GOT3 (cell line): ENCODE measurements at places on chromosomes 2 and 18.

DNA sequence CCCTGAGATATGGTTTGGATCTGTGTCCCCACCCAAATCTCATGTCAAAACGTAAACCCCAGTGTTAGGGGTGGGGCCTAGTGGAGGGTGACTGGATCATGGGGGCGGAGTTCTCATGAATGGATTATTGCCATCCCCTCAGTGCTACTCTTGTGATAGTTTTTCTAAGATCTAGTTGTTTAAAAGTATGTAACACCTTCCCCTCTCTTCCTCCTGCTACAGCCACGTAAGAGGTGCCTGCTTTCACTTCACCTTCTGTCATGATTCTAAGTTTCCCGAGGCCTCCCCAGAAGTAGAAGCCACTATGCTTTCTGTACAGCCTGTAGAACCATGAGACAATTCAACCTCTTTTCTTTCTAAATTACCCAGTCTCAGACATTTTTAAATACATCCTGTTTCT, 16.9 kb downstream of the PUM2 start:
- no peak for DNase-seq

GRCh38 chr2:66334237-66335029, 100.5 kb upstream of the MEIS1 start:
- no peak for DNase-seq

DNA sequence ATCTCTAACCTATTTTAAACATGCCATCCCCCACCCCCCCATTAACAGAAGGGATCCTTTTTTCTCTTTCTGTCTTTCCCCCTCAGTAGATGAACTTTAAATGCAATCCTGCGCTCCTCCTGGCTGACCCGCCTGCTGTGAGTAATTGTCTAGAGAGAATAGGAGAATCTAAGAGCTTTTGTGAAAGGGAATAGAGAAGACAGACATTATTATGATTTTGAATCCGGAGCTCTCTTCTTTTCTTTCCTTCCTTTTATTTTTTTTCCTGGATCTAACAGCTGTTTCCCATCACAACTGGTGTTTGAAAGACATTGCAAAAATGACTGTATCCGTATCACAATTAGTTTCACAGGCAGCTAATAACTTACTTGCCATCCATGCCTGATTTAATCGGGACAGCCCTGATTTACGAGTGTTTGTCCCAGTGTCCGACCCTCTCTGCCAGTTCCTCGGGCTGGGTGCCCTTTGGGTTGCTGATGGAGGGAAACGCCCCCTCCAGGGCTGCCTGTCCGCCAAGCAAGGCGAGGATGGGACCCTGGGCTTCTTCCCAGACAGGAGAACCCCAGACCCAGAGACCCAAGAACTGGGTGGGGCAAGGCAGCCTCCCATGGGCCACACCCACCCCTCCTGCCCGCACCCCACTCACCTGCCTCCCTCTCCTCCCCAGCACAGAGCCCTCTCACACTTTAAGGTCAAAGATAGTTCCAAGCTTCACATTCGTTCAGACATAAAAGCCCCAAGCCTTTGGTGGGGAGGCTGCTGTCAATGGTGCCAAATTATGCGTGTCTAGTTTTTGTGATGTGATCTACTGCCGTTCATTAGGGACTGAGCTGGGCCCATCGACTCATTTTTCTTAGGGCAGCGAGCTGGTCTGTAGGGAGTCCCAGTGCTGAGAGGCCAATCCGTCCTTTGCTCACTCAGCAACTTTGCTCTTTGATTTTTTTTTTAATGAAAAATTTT, 231.7 kb downstream of the ZNF516 start:
- no peak for DNase-seq

DNA sequence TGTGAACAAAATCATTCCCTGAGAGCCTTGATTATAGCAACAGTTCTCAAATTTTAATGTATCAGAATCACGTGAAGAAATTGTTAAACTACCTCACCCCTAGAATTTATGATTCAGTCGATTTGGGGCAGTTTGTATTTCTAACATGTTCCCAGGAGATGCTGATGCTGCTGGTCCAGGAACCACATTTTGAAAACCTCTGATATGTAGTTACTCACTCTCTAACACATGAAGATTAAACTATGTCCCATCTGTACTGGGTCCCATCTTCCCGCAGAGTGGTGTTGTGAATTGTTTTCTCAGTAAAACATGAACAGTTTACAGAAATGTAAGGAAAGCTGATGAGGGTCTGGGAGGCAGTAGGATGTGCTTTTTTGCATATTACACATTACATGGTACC, 223.1 kb downstream of the CDH20 start:
- no peak for DNase-seq

GRCh38 chr2:169221745-169222369, 140.5 kb downstream of the LRP2 start:
- no peak for DNase-seq

DNA sequence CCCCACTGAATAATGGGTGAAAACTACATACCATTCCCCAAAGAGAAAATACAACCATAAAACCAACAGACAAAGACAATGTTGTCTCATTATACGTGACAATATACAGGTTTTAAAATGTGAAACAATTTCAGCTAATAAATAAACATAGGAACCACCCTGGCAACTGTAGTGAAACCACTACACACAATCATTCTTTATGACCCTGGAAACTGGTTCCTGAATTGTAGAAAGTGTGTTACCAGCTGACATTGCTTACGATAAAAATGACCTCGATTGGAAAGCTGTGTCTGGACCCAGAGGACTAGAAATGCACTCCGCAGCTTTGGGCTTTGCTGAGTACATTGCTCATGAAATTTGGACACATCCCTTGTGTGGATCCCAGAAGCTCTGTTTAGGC, 73.9 kb upstream of the LPIN2 start:
- no peak for DNase-seq

DNA sequence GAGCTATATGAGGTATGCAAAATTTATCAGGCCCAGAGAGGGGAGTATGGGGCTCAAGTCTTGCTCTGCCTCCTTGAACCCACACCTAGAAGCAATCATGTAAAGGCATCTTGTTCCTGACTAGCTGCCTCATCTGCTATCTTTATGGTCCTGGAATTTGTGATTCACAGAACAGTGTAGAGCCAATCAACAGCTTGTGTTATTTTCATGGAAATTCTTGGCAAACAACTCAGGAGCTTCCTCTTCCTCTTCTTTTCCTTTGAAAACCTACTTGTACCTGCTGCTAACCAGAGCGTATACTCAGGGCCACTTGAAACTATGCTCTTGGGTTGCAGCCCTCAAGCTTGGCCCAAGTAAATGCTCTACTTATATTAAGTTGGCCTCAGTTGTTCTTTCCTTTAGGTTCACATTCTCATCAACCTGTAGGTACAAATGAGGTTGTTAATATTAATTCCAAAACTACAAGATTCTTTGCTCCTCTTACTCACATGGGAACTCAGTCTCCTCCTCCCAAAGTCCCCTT, 3.5 kb upstream of the NOSTRIN start:
- DNase-seq = no peak

- no peak for DNase-seq
Observed at GRCh38 chr18:78271790-78272189, 707.8 kb upstream of the SALL3 start.

- no peak for DNase-seq
Observed at GRCh38 chr2:10264506-10265328, 38.0 kb upstream of the HPCAL1 start.

GRCh38 chr18:70181725-70182124, 23.8 kb downstream of the RTTN start:
- no peak for DNase-seq

DNA sequence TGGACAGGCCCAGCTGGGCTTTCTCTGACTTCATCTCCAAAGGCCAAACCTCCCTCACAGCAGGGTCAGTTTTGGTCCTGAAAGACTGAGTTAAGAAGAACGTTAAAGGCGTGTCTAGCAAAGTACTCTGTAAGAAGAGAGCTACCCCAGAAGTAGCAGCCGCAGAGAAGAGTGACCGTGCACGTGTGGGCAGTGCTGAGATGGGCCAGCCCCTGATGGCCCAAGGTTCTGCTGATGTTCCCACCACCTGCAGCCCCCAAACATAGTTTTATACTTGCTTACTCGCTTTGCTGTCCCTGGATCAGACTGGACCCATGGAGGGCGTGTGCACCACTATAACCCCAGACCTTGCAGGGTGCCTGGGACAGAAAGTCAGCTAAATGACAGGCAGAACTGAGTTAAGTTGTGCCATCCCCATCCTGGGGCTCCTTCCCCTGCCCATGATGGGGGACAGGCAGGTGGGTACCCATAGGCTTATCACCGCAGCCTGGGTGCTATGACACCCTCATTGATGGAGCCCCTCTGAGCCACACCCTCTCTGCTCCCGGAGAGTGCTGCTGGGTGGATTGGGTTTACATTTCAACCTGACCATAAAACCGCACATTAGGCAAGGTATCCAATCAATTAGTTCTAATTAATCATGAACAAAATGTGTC, 367.3 kb upstream of the HS6ST1 start:
- no peak for DNase-seq

DNA sequence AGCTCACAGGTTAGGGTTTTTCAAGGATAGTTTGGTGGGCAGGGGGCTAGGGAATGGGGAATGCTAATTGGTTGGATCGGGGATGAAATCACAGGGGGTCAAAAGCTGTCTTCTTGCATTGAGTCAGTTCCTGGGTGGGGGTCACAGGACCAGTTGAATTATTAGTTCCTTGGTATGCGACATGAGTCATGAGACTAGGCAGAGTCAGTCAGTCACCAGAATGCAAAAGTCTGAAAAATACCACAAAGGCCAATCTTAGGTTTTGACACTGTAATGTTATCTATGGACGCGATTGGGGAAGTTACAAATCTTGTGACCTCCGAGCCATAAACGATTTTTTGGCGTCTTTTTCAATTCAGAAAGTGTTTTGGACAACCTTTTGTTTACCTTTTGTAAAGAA, 101.2 kb downstream of the ZNF519 start:
- DNase-seq = no peak

DNA sequence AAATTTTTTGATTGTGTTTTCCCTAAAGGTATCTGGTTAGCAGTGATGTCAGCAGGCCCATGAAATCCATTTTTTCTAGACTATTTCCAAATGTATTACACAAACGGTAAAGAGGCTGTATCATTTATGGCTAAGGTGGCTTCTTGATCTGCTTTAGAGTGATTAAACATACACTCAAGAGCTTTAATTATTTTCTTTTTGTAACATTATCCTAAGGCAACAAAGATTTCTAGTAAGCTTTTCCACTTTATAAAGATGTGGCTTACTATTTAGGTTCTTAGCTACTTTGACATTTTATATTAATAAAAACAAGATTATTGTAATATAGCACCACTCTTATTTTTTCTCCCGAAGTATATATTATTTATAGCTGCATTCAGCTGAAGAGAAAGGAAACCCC, 16.5 kb downstream of the MFF start:
- DNase-seq = no peak

- no peak for DNase-seq
Observed at GRCh38 chr2:222819722-222820333, 41.0 kb upstream of the ACSL3 start.

GRCh38 chr2:158197940-158198339, 96.3 kb downstream of the UPP2 start:
- no peak for DNase-seq

DNA sequence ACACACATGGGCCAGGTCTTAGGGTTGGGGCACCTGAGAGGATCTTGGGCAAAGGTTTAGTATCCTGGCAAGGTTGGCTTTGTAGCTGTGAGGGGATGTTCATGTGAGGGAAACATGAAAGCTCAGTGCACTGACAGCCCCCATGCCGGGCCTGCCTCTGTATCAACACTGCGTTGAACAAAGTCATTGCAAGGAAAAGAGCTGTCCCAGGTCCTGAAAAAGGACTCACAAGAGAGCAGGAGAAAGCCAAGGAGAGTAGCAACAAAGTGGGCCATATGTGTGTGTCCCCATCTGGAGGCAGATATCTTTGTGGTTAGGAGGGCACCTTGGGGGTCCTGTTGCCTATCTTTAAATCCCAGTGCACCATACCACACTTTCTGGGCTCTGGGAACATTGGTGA, 237.8 kb upstream of the THSD7B start:
- no peak for DNase-seq

DNA sequence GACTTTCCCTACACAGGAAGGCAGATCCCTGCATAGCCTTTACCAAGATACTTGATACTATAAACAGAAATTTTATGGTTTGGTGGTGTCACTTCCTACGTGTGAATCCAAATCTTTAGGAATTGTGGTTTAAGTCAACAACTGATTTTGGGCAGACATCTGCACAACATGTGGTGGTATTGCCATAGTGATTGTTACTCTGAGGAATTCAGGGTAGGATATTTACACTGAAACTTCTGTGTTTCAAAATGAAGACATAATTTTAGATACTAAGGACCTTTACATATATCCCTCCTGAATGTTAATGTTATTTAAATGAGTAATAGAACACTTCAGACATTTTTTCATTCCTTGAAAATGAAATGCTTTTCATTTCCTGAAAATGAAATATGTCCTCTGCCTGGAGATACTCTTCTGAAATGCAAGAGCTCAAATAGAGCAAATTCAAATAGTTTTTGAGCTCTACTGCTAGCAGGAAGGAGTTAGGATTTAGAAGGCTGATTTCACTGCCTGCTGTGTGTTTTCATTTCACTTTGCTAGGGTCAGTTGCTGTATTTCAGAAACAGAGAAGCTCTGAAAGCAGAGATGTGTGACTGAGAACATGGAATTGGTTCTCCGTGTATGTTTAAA, 77.2 kb downstream of the MDH1 start:
- DNase-seq = no peak

DNA sequence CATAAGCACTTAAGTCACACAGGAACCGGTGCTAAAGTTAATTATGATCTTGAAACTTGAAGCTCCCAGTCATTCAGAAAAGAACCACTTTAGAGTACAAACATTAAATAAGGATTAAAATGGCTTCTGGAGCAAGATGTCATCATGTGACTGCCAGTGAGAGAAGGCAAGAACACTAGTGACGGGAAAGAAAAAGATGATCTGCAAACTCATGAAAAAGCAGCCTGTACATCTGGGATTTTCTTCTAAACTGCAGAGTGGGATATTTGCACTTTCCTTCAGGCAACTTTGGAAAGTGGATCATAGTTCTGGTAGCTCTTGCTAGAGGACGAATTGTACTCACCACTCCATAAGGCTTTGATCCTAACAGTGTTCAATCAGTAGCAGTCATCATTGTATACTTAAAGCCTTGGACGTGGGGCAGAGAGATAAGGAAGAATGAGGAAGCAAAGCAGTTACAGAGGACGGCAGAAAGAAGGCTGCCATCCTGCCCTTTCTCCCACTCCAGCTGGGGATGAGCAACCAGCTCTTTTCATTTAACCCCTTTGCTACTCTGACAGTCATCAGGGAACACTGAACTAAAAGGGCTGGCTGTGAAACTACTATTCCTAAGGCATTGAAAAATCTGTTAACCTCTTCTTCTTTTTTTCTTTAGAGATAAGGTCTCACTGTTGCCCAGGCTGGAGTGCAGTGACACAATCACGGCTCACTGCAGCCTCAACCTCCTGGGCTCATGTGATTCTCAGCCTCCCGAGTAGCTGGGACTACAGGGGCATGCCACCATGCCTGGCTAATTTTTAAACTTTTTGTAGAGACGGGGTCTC, 18.1 kb downstream of the ABHD3 start:
- no peak for DNase-seq

GRCh38 chr2:43133708-43134570, 92.5 kb downstream of the ZFP36L2 start:
- DNase-seq = no peak
